ENCODE measurements at places on chromosomes 6 and 20. TPM values are rescaled to one million over a fixed set of nuclear protein-coding genes. Genes with fewer than 3 reads are reported as not detected.

- no peak for DNase-seq
These were observed 126.5 kb downstream of the CEBPB start for GRCh38 chr20:50317116-50317515.

GRCh38 chr6:118725944-118726343, 74.6 kb upstream of the CEP85L start:
- no peak for DNase-seq

DNA sequence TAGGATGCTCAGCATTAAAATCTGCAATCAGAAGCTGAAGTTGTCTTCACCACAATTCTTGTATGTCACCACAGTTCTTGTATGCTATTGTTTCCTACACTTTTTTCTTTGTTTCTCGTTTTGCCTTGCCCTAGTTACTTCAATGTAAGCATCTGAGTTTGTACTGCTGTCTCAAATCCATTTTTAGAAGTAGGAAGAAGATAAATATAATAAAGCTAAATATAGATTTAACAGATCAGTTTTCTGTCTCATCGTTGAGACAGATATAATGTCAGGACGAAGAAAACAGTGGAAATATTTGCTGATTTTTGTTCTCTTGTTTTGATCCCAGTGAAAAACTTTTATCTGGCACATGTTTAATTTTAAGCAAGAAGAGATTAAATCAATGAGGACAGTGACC, 318.0 kb downstream of the QKI start:
- DNase-seq = no peak

GRCh38 chr6:150565945-150566344, 33.7 kb upstream of the PLEKHG1 start:
- no peak for DNase-seq

DNA sequence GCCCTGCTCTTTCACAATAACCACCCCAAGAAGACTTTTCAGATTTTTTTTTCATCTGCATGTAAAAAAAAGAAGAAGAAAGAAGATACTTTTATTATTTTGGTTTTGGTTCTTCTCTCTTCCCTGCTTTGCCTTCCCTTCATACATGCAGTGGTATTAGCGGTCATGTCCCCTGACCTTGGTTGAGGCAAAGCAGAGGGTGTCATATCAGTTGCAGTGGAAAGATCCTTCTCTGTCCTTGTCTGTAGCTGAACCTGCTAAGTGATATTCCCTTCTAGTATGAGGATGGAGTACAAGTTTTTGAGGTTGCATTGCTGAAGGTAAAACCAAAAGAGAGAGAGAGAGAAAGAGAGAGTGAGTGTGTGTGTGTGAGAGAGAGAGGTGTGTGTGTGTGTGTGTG, 345.7 kb downstream of the UTRN start:
- DNase-seq = no peak

- DNase-seq = no peak
These were observed 83.1 kb downstream of the IRF4 start for GRCh38 chr6:474453-475185.

GRCh38 chr6:128655978-128656498, 135.6 kb upstream of the PTPRK start:
- DNase-seq = no peak

GRCh38 chr20:31740208-31740607, 1.1 kb downstream of the TPX2 start:
- no peak for DNase-seq

GRCh38 chr20:11324990-11325389, 592.7 kb upstream of the BTBD3 start:
- no peak for DNase-seq

DNA sequence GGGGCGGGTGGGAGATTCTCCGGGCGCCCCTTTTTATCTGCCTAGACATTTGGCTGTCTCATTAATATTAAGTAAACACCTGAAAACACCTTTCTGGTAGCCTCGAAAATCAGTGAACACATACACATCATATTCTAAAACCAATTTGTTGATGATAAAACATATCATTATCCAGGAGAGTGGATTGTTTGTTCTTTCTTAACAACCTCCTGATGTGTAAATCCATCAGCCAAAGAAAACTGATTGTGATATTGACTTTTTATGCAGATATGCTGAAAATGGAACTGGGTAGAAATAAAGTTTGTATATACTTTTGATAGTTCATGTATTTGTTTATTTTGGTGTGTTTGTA, 75.7 kb downstream of the ADGRG6 start:
- DNase-seq = no peak

DNA sequence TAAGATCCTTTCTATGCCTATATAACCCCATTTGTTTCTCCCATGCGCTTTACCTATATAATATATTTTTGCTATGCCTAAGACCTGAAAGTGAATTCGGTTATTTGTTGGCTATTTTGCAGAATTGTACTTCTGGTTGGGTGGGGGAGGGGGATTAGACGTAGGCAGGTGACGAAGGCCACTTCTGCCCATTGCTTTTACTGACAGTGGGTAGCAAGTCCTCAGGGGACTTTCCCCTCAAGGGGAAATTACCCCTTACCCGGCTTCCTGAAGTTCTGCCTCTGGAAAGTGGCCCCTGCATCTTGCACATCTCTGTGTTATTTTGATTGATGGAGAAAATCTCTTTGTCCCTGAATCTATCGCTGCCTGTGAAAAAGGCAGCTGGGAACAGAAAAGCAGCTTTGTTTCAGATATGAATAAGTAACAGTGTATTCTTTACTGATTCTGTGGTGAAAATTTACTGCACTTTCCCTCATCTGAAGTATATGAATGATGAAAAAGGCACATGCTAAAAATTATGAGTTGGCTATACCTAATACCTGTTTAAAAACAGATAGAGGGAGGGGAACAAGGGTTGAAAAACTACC, 133.9 kb downstream of the UTRN start:
- no peak for DNase-seq

GRCh38 chr6:7201732-7202541, 94.2 kb downstream of the RREB1 start:
- no peak for DNase-seq

- DNase-seq = no peak
These were observed 3.1 kb downstream of the MMP9 start for GRCh38 chr20:46011631-46012482.

GRCh38 chr20:18466894-18467730, at the start of the genes DZANK1 and POLR3F:
Gene DZANK1, minus strand, starts transcription at chr20:18467030. Its CDS starts 1,672 bp downstream, at chr20:18465358.
Gene POLR3F, plus strand, starts transcription at chr20:18467390. Its CDS starts 117 bp downstream, at chr20:18467507.
- peak; percentile 93 for DNase-seq

- no peak for DNase-seq
These were observed 100.2 kb upstream of the SLC35B3 start for GRCh38 chr6:8535519-8535918.

The SLC17A1 gene
- not detected for total RNA-seq

The MDFI gene
- total RNA-seq = 155 TPM

The TP53TG5 gene
- total RNA-seq = 0.69 TPM

The EDN3 gene
- total RNA-seq = 6.5 TPM

The SLC26A8 gene
- total RNA-seq = 4.4 TPM

The NKX2-2 gene
- 3.0 TPM for total RNA-seq

The CCN6 gene
- total RNA-seq = not detected

Data from spinal cord (tissue), 10 donors.